Astrocyte of the hippocampus (primary cell): ENCODE measurements at places on chromosomes 5 and 9.
A peak's percentile ranks its signal among the peaks of the same experiment; 100 is the strongest.

DNA sequence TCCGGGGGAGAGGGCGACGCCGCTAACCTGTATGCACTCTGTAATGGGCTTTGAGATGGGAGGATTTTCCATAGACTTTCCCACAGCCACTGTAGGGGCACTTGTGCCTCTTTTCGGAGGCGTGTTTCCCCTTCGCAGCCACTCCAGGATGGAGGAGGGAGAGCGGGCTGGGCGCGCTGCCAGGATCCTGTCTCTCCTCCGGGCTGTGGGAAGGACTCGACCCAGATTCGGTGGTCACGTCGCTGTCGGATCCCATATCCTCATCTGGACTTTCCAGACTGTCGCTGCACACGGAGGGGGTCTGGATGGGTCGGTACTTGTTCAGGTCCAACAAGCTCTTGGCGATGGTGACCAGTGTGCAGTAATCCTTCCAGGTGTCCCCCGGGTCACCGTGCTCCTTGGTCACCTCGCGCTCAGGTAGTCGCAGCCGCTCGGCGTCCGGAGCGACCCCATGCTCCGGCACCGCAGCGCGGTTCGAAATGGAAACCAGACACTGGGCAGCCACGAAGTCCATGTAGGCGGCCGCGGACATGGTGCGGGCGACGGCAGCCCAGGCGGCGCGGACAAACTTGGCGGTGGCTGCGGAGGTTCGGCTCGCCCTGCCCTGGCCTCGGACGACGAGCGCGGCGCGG is 1.5 kb downstream of the KLF9 start:
- DNase-seq, result peak; percentile 92

GRCh38 chr5:42392917-42393316 is 30.3 kb upstream of the GHR start:
- no peak for DNase-seq

- no peak for DNase-seq
These were observed 35.6 kb downstream of the ATPSCKMT start for GRCh38 chr5:10214041-10214440.

DNA sequence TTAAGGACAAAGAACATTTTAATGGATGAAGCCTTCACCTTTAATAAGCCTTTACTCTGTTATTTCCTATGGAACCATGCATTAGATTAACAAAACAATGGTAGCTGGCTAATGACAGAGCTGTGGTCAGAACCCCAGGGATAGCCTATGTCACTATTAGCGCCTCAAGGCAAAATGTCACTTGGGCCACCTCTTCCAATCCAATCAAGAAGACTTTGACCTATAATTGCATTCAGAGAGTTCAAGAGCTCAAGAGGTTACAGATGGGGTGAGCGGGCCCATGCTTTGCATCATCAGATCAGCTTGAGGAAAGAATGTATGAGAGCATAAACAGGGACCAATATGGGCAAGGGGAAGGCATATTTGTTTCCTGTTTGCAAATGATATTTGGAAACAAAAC is 425.1 kb downstream of the ARHGEF28 start:
- DNase-seq, result no peak

- DNase-seq, result no peak
These were observed 59.4 kb downstream of the ROR2 start for GRCh38 chr9:91890662-91891061.

GRCh38 chr9:68472119-68472518 is 68.6 kb downstream of the TMEM252 start:
- DNase-seq, result no peak

DNA sequence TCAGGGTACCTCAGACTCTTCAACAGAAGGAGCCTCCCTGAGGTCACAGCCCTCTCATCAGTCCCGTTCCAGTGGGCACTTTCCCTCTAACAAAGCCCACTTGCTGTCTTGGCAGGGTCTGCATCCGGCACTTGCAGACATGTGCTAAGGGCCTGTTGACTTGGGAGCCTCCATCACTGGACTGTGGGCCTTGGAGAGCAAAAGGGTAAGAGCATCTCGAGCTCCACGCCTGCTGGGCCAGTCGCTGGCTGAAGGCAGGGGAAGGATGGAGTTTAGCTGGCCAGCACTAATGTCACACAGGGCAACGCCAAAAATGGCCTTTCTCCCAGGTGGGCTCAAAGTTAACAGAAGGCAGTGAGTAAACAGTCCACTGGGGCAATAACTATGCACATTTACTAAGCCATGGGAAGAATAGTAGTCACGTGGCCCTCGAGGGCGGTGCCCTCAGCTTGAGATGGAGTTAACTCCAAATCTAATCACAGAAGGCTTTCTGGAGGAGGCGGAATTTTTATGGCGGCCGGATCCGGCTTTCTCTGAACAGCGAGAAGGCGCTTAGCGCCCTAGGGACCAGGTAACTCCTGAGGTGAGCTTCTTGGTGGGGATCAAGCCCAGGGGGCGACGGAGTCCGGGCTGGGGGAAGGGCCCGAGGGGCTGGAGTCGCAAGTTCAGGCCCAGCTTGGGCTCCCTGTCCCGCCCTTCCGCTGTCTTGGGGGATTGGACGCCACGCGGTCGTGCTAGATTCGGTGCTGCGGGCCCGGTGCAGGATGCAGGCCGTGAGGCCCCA is 2.0 kb upstream of the NSD1 start:
- no peak for DNase-seq

GRCh38 chr9:136007934-136008692 is 46.9 kb upstream of the UBAC1 start:
- DNase-seq, result peak; percentile 69

DNA sequence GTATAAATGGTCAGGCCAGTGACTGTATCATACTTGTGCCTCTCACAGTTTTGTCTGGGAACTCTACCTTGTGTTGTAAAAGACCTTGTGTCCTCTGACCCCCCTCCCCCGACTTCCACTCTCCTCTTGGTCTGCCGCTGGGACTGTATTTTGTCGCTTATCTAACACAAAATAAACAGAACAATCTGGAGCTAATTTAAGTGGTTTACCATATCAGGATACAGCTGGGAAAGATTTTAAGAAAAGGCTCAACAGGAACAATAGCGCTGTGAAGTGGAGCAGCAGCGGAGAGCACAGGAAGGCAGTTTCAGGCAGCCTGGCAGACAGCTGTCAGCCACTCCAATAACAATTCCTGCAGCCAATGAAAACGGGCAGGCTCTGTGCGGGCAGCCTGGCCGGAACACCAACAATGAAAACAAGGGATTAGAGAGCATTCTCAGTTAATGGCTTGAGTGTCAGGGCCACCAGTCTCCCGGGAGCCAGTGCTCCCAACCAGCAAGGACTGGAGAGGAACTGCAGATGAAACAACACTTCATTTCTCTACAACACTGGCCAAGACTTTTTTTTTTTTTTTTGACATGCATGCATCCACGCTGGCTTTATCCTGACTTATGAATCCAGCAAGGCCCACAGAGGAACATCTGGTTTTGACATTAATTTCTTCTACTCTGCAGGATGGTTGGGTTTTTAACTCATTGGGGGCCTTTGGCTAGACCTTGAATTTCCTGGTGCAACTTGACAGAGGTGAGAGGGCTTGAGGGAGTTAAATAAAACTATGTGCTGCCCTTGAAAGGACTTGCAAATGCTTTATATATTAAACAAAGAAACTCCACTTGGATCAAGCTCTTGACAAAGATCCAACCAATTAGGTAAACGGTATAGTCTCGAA is 76.7 kb downstream of the ARSB start:
- peak; percentile 85 for DNase-seq

GRCh38 chr5:159644053-159644452 is 272.2 kb upstream of the ADRA1B start:
- DNase-seq, result no peak

- DNase-seq, result no peak
These were observed 151.7 kb upstream of the MPDZ start for GRCh38 chr9:13431222-13431536.

DNA sequence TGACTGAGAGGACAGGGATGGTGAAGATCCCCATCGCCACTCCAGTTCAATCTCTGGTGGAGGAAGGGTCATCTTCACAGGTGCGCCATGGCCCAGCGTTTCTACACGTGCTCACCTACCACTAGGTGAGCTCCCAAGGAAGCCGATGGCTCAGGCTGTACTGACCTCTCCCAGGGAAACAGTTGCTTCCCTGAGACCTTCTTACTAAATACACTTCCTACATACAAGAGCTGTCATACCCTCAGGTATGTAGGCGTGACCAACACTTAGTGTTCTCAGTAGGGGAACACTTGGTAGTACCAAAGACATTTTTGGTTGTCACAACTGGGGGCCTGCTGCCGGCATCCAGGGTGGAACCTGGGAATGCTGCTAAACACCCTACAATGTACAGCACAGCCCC is 75.2 kb downstream of the TENT4A start:
- no peak for DNase-seq

GRCh38 chr5:62720031-62720441 is 141.4 kb downstream of the LRRC70 start:
- DNase-seq, result peak; percentile 15

DNA sequence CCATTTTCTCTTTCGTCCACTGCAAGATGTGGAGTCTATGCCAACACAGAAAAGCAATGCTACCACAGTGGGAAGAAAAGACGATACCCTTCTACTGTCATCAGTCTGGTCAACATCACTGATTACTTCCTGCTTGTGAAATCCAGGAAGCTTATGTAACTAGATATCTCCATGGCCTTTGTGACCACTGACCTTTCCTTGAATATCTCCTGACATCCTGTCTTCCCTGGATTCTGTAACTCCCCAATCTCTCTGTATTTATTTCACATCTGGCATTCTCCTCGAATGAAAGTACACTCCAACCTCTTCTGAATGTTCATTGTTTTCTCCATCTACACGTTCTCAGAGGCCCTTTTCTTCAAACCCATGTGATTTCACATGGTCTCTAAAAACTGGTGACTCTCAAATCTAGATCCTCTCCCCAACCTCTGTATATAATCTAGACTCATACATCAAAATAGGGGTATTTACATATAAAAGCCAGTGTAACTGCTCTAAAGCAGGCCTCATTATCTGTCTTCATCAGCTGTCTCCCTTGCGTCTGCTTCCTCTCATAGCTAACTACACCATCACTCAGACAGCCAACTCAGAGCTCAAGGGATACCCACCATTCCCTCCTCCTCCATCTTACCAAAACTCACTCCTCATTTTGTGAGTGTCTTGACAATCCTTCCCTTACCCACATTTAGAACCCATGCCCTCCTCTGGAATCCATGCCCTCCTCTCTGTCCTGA is 156.8 kb downstream of the SEMA5A start:
- no peak for DNase-seq

- no peak for DNase-seq
These were observed 226.0 kb downstream of the GAS1 start for GRCh38 chr9:86721226-86721781.

DNA sequence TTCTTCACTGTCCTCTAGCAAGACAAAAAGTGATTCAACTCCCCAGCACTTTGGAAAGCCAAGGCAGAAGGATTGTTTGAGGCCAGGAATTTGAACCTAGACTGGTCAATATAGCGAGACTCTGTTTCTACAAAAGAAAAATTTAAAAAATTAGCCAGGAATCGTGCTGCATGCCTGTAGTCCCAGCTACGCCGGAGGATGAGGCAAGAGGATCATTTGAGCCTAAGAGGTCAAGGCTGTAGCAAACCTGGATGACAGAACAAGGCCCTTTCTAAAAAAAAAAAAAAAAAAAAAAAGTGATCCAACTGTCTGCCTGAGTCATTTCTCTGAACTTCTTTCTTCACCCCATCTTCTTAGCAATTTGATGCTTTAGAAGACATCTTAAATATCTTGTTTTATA is 12.4 kb downstream of the ITGA2 start:
- DNase-seq, result no peak

GRCh38 chr9:108565651-108566378 is 290.0 kb downstream of the ACTL7B start:
- DNase-seq, result peak; percentile 91

- DNase-seq, result no peak
These were observed 13.3 kb downstream of the SPARC start for GRCh38 chr5:151673421-151673820.

GRCh38 chr5:136094189-136094912 is 38.3 kb upstream of the SMAD5 start:
- DNase-seq, result no peak

DNA sequence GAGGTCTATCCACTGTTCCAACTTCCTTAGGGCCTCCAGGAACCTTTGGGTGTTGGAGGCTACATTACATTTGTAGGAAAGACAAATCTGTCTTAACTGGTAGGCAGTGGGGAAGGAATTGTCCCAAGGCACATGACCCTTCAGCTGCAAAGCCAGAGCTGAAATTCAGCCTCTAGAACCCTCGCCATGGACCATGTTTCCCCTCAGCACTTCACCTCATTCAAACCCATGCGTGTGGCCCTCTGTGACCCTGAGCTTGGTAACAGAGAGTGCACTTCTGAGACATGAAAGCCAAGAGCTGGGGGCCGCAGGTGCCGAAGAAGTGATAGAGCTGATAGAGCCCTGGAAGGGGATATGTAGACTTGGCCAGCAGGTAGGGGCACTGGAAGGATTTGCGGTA is 17.2 kb downstream of the TNFSF8 start:
- DNase-seq, result no peak

DNA sequence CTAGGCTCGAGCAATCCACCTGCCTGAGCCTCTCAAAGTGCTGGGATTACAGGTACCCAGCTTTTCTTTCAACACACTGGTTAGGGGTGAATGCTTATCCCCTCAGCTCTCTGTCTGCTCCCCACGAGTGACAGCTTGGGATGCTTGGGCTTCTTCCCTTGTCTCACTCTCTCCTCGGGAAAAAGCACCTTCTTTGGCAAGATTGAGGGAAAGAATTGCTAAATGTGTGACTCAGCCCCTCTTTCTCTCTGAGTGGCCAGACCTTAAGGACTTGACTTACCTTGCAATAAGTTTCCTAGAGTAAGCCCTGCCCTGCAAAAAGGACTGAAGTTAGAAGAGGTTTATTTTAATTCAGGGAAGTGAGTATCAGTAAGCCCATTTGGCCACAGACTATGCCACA is 68.1 kb upstream of the ERBIN start:
- DNase-seq, result peak; percentile 26

- DNase-seq, result no peak
These were observed 48.9 kb downstream of the CFAP90 start for GRCh38 chr5:7801891-7802614.

- DNase-seq, result no peak
These were observed 35.6 kb upstream of the SMU1 start for GRCh38 chr9:33112094-33112493.

- no peak for DNase-seq
These were observed 506.3 kb upstream of the WWC1 start for GRCh38 chr5:167785106-167785505.

- no peak for DNase-seq
These were observed 1.6 kb upstream of the OBP2B start for GRCh38 chr9:133210609-133211008.
